ENCODE measurements at places on chromosomes 2 and 18. TPM values are rescaled to one million over a fixed set of nuclear protein-coding genes. Genes with fewer than 3 reads are reported as not detected.

ACVR1C gene
- 0.99 TPM for total RNA-seq

TDRD15 gene
- total RNA-seq, result not detected

DNA sequence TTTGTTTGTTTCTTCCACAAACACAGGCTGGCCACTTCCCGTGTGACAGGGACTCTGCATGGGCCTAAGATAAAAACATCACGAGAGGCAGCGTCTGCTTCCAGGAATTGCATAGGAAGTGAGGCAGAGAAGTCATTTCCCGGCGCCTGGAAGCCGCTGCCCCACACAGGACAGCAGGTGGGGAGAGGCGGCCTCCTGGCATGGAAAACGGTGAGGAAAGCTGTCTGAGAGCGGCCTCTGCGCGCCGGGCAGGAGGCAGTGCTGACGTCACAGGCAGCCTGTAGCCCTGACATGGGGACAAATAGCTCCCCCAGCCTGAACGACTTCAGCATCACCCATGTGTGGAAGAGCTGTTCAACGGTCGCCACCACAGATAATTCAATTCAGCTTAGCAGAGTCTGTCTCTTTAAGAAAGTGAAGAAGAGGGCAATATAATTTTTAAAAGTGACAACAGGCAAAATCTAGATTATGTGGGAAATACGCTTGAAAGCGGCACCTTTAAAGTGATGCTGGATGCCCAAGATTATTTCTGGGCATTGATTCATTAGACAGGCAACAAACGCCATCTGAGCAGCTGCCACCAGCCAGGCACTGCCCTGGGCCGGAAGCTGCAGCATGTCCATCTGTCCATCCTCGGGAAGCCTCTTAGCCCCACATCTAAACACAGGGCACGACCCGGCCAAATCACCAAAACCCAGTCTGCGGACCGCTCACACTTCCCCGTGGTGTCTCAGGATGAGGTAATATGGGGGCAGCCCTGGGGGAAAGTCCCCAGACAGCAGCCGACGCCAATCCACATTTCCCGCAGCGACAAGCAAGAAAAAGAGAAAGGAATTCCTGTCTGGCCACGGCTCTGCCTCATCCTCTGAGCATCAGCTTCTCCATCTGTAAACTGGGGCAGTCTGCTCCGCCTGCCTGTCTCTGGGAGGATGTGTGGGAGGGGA is 138.9 kb downstream of the PXDN start:
- no peak for DNase-seq

SCN9A gene
- total RNA-seq, result not detected

DNA sequence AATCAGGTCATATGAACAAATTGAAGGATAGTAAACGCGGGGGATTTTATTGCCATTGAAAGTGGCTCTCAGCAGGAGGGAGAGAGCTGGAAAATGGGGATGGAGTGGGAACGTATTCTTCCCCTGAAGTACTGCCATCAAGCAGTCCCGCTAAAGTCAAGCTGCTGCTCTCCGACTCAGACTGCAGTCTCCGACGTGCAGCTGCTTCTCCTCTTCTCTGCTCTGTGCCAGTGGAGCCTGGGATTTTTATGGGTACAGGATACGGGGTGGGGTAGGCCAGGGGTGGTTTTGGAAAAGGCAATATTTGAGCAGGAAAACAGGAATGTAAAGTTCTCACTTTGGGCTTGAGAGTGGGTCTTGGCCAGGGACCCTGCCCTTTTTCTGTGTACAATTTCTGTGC is 33.0 kb downstream of the KCTD18 start:
- no peak for DNase-seq

DNA sequence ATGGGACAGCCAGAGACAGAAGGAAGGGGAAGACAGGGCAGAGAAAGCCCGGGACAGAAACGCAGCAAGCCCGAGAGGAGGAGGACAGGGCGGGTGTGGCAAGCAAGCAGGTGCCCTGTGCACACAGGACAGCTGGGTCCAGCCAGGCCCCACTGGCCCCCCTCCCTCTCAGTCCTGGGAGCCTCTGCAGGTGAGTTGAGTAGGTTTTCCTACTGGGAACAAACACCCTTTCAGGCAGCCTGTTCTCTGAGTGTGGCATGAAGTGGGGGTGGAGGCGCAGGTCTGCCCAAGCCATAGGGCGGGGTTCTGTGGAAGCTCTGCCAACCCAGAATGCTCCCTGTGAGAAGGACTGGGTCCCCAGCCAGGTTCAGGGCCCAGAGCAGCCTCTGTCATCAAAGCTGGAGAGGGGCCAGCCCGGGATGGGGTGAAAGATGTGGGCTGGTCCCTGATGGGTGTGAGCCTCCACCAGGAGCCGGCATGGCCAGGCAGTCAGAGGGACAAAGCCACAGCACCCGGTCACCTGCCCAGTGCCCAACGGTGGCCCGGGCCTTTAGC is 129.4 kb downstream of the TFCP2L1 start:
- DNase-seq, result no peak

- peak; percentile 30 for DNase-seq
Observed at GRCh38 chr18:51278045-51278649, 80.7 kb upstream of the MEX3C start.

GRCh38 chr2:100535855-100536254 is 26.9 kb upstream of the PDCL3 start:
- no peak for DNase-seq

GRCh38 chr2:43522177-43522576 is 73.7 kb downstream of the THADA start:
- no peak for DNase-seq

- peak; percentile 35 for DNase-seq
Observed at GRCh38 chr2:20135631-20136050, 84.2 kb upstream of the LAPTM4A start.

GRCh38 chr18:9823805-9824473 is 61.8 kb upstream of the TXNDC2 start:
- DNase-seq, result no peak

DNA sequence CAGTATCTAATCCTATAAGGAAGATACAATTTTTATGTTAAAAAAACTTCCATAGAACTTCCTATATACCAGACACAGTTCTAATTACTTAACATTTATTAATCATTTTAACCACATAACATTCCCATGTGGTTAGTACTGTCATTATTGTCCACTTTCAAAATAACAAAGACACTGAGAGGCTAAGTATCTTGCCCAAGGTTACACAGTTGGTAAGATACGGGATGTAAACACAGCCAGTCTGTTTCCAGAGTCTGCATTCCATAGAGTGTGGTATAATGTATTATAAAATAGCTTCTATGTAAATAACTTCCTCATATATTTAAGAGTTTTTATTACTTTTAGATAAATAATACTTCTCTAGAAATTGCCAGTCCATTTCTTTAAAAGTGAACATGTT is 383.3 kb upstream of the ETAA1 start:
- DNase-seq, result no peak

DNA sequence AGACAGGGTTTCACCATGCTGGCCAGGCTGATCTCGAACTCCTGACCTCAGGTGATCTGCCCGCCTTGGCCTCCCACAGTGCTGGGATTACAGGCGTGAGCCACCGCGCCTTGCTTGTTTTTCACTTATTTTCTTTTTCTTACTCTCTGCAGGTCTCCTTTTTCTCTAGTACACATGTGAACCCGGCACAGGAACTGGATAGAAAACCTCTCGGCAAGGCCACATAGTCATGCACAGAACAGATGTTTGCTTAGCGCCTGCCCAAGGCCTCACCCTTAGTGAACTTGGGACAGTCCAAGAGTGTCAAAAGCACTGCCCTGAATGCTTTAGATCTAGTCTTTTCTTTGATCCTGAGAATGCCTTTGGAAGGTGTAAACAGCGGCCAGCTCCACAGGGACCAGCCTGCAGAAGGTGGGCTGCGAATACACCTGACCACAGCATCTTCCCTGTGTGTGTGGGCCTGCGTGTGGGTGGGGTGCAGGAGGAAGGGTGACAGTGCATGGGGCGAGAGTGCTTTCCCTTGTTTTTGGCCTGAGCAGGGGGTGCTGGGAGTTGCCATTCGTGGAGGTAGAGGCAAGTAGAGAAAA is 27.0 kb downstream of the IMPA2 start:
- DNase-seq, result no peak

BMP10 gene
- not detected for total RNA-seq

DNA sequence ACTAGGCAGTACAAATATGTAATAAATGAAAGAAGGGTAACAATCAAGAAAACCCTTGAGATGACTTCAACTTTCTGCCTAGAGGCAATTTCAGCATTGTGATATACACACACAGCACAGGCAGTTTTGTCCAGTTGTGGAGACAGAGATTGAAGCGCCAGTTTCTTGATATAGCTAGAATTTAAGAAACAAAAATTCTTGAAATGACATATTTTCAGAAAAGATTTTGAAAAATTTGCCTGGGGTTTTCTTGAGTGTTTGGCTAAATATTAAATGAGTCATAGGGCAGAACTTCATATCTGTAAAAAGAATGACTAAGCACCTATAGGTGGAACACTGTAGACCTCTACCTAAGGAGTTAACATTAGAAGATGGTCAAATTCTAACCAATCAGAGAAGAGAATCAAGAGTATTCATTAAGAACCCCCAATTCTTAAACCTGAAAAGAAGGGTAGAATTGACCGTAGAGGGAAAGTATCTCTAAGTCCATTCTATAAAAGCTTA is 1266.8 kb upstream of the TMEFF2 start:
- no peak for DNase-seq
